ENCODE measurements at places on chromosomes 4 and X.
A peak's percentile ranks its signal among the peaks of the same experiment; 100 is the strongest.

DNA sequence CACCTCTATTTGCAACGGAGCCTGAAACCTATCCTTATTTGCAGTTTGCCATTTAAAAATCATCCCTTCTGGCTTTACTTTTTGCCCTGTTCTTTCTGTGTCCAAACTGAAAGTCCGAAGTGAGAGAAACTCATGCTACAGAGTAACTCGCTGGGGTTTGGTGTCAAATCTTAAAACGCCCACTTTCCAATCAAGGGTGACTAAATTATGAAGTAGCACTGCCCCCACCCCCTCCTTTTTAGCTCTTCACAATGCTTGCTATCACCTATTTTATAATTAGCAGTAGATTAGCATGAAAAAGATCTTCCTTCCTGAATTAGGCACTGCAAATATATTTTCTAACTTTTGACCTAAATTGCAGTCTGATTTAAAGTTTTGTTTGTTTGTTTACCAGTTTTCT, 52.5 kb downstream of the VGLL1 start:
- peak; percentile 21 for DNase-seq

- DNase-seq: no peak
Measured at GRCh38 chr4:11698846-11699590, 270.3 kb upstream of the HS3ST1 start.

DNA sequence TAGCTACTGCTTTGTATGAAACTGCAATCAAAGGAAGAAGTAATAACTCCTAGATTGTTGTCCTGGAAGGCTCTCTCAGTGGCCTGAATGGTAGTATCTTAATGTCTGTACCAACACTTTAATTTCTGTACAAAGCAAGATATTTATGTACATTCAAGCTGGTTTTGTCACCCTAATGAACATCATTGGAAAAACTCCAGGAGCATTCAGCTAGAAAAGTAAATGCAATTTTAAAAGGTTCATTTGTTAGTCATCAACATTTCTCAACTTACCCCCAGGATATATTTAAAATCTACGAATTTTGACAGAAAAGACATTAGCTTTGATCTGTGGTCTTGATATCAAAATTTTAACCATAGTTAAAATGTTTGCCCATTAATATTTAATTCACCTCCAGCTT, 80.0 kb upstream of the FGF13 start:
- no peak for DNase-seq

- DNase-seq: no peak
Measured at GRCh38 chr4:23970201-23970850, 80.5 kb upstream of the PPARGC1A start.

DNA sequence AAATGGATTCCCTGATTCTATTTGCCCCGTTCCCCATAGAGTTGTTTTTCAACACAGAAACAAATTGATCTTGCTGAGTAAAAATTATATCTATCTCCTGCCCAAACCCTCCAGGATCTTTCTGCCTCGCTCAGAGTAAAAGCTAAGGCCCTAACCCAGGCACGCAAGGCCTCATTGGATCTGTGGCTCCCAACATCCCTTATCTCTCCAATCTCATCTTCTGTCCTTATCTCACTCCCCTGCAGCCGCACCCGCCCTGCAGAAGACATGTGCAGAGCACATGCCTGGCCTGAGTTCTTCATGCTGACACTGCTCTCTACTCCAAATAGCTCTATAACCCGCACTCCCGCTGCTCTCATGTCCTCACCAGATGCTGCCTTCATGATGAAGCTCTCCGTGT, 543.8 kb upstream of the ZFP42 start:
- DNase-seq: no peak

- DNase-seq: no peak
Measured at GRCh38 chr4:71830497-71831190, 46.8 kb upstream of the GC start.

GRCh38 chr4:25809996-25810395, 52.8 kb downstream of the SEL1L3 start:
- DNase-seq: no peak

GRCh38 chr4:25817059-25817681, 45.6 kb downstream of the SEL1L3 start:
- DNase-seq: no peak

GRCh38 chr4:1472911-1473518, 66.8 kb upstream of the NKX1-1 start:
- DNase-seq: no peak

GRCh38 chr4:151323667-151324066, 1.7 kb downstream of the SH3D19 start:
- DNase-seq: no peak

GRCh38 chr4:16692046-16692445, 206.4 kb downstream of the LDB2 start:
- DNase-seq: no peak

- DNase-seq: no peak
Measured at GRCh38 chr4:66564901-66565651, 894.8 kb upstream of the EPHA5 start.

- no peak for DNase-seq
Measured at GRCh38 chr4:6020613-6021012, 2.4 kb upstream of the C4orf50 start.

- DNase-seq: no peak
Measured at GRCh38 chrX:43643201-43643600, 12.9 kb upstream of the MAOA start.

DNA sequence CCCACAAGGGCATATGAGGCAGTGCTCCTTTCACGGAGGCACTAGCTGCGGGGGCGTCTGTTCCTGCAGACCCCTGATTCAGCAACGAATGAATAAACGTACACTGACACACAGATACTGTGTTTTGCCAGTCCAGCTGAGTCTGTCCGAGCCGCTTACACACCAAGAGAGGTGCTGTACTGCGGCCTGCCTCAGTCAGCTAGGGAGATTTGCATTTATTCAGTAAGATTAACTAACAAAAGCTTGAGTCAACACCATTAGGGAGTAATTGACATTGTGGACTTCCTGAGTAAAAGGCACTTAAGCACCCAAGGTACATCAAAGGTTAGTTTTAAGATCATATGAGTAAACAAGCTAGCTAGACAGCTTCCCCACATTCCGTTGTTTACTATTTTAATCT, 31.0 kb upstream of the BEX4 start:
- no peak for DNase-seq

GRCh38 chr4:119744580-119744979, 116.0 kb upstream of the PDE5A start:
- DNase-seq: no peak

DNA sequence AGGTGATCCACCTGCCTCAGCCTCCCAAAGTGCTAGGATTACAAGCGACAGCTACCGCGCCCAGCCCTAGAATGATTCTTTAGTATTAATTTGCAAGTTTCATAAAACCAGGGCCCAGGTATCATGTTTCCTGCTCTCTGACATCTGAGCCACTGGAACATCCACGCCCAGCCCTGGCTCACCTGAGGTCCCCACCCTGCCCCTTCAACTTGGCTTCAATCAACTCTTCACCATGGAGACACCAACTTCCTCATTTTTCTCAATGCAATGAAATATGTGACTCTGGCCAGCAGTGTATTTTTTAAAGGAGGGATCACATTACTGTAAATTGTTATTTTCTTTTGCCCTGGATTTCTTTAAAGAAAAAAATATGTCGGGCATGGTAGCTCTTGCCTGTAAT, 3.9 kb downstream of the PRSS12 start:
- no peak for DNase-seq

DNA sequence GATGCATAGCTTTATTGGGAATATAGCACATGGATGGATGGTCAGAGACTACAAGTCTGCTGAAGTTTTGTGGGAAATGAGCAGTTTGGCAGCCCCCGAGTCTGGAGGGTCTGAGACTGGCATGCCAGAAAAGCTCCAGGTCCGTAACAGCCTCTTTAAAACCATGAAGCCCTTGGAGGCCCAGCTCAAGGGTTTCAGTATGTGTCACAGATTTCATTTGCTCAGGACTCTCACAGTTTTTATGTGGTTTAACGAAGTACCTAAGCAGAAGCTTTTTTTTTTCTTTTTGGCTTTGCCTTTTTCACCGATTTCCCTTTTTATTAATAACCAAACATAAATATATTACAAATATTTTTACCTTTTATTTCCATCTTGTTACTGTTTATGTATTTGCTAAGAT, 30.6 kb upstream of the TMEM184C start:
- DNase-seq: no peak

DNA sequence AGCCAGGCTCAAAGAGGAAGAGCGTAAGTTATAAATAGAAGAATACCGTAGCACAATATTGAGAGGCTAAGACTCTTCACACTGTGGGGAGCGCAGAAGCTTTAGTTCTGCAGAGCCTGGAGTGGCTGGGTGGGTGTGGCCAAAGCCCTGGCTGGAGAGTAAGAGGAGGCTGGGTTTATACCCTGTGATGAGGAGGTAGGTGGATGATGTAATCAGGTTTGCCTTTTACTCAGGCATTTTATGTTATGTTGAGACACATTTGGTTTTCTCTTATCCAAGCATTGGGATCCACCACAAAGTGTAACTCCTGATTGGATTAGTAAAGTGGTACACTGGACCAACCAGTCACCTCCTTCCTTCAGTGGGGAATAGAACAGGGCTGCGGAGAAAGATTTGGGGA, 13.9 kb downstream of the CDS1 start:
- no peak for DNase-seq

DNA sequence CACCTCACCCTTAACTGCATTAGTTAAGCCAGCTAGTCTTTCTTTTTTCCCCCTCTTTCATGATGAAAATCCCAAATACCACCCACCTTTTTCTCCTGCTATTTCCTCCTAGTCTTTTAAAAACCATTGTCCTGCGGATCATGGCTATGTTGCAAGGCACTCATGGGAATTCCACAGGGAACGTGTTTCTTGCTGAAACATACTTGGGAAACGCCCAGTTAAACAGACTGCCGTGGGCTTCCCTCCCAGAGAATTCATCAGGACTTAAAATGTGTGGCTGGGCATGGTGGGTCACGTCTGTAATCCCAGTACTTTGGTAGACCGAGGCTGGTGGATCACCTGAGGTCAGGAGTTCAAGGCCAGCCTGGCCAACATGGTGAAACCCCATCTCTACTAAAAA, 32.2 kb downstream of the XG start:
- no peak for DNase-seq

DNA sequence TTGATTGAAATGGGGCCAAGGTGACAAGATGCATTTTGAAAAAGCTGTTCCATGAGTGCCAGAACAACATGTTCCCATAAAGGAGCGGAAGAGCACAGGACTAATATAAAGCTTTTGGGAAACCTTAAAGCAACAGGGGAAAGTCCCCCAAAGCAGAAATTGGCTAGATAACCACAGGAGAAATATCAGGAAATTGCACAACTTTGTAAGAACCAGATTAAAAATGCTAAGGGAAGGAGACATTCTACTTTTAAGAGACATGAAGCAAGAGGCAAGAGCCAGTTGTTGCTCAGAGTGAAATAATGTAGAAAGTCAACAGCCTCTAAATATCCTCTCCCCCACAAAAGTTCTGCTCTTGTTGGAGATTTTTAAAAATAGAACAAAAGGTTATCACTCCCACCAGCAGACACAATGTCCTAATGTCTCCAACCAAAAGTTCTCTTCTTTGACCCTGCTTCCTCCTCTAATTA, 85.2 kb upstream of the LNX1 start:
- no peak for DNase-seq

GRCh38 chrX:85052205-85052604, 48.5 kb downstream of the APOOL start:
- no peak for DNase-seq

DNA sequence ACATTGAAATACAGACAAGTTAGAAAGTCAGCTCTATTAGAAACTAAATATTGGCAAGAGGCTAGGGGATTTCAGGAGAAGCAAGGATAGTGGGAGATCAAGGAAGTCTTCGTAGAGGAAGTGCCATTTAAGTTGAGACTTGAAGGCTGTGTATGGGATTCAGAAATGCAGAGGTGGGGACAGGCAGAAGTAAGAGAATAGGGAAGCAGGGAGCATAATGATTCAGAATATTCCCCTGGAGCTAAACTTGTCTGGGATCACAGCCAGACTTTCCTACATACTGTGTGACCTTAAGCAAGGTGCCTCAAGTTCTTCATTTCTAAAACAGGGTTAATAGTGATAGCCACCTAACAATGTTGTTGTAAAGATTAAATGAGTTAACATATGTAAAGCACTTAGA, 108.8 kb downstream of the DDIT4L start:
- no peak for DNase-seq

GRCh38 chr4:135718019-135718418, 1516.4 kb upstream of the PABPC4L start:
- no peak for DNase-seq

GRCh38 chr4:119517361-119518229, 111.0 kb downstream of the PDE5A start:
- no peak for DNase-seq

- DNase-seq: no peak
Measured at GRCh38 chrX:123920105-123920785, 41.3 kb upstream of the STAG2 start.

DNA sequence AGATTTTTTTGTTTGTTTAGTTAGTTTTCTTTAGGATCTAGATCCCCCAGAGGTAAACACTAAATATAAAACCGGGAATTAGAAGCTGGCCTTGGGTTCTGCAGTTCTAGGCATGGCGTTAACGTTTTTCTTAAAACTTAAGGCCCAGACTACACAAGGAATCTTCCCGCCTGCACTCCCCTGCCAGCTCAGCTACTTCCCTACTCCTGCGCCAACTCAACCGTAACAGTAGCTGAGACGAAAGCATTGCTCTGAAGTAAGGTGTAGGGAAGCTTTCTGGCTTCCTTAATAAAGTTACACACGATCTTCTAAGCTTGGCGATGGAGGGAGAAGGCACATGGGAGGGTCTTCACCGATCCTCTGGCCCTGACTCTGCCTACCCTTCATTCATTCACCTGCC, 37.1 kb downstream of the CPE start:
- no peak for DNase-seq

DNA sequence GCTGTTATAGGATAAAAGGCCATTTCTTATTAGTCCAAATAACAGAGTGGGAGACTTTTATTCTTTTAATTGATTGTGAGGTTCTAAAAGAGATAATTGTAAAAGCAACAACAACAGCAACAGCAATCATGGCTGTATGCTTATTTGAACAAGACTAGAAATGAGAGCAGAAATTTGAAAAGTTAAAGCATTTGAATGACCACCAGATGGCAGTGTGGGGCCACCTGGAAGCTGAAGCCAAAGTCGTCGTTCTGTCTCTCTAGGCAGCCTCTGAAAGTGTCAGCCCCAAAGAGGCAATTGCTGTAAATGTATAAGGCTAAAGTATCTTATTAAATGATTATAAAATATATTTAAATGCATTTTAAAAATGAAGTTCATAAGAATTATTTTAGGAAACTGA, 42.2 kb downstream of the SH2D1A start:
- peak; percentile 38 for DNase-seq

DNA sequence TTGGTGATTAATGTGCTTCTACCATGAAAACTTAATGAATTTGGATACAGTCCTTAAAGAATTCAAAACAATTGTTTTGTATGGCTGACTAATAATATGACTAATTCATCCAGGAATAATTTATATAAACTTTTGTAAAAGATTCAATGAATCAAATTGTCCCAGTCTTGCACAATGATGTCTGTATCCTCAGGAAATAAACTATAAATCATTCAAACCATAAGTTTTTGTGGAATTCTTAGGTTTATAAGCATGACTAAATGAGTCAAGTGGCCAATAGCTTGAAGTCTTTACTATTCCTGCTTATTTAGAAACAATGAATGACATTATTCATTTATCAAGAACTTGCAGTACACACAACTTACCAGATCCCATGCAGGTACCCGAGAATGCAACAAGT, 935.0 kb upstream of the INTU start:
- no peak for DNase-seq

Data from activated CD4-positive, alpha-beta T cell treated with anti-CD3 and anti-CD28 coated beads for 24 hours (primary cell).